Brain (organoid and tissue), 16 donors: ENCODE measurements at places on chromosomes 1 and 21. TPM values are rescaled to one million over a fixed set of nuclear protein-coding genes. Genes with fewer than 3 reads are reported as not detected.

- peak; percentile 37 for DNase-seq
Observed at GRCh38 chr21:36966821-36967768, 626 bp upstream of the HLCS start.

DNA sequence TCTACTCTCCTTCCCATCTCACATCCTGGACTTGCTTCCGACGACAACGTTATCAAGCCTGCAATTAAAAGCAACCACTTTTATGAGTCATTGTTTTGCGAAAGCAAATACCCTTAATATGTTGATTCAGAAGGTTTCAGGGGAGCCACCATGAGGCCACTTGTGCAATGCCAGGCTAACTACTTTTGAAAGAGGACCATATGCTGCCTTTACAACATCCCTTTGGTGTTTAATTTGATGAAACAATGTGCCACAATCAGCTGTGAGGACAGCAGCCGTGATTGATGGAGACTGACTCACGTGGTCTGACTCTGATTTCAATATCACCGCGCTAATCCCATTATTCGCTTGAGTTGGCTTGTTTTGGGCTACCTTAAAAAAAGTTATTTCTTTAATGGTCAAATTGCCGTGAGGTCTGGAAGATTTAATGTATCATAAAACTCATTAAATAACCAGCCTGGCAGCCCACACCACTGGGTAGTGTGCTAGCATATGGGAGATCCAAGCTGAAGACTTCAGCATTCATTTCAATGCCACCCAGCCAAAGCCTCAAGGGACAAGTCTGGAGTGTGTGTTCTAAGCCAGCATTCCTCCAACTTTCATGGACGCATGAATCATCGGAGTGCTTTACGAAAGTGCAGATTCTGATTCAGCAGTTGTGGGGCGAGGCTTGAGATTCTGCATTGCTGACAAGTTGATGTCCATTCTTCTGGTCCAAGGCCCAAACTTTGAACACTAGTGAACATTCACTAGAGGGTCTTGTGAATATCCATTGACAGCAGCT lies 73.3 kb upstream of the PAXBP1 start:
- DNase-seq = peak; percentile 80

DNA sequence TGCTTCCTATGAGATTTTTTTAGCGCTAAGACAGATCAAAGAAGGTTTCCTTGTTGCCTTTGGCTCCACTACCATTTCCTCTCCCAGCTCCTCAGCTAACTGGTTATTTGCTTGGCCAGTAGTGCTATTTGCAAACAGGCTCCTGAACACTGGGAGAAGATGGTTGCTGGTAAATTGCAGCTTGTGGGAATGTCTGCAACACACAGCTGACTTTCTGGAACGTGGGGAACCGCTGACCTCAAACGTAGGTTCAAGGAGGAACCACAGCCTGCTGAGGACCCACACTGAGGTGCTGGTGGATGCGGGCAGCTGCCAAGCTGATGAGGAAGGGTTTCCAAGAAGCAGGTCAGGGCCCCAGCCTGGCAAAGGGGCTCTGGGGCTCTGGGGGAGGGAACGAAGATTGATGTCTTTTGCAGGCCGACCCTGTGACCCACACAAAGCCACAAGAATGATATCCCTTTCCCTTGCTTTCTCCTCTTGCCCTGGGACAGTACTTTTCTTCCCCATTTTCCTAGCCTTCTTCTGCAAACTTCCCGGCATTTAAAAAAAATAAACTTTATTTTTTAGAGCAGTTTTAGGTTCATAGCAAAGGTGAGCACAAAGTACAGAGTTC lies 24.8 kb downstream of the GNG4 start:
- no peak for DNase-seq

- DNase-seq = no peak
Observed at GRCh38 chr1:172276120-172276818, 144.2 kb upstream of the C1orf105 start.

- peak; percentile 58 for DNase-seq
Observed at GRCh38 chr1:234987415-234988154, 141.1 kb downstream of the TOMM20 start.

Gene TMEM200B
- polyA plus RNA-seq = 0.78 TPM

Gene SPATA46
- not detected for polyA plus RNA-seq
